ENCODE measurements at places on chromosomes 2 and 18.

DNA sequence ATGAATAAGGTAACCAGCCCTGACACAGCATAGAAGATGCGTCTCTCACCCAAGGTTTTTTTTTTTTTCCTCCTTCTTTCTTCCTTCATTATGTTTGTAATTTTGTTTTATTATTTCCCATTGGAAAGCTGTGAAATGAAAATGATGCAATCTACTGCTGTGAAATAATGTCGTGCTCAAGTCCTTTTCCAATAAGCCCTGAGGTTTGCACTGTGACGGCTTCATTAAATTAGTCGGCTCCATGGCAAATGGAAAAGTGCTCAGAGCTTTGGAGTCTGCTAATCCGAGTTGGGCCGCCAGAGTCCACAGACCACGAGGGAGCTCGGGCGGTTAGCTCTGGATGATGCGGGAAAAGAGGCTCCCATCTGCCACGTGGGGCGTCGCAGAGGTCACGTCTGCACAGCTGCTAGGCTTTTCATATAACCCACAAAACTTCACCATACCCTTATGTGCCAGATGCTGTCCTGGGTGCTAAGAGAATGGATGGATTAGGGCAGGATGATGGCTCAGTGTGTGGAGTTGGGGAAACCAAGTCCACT is 92.3 kb upstream of the CAPN13 start:
- no peak for DNase-seq

DNA sequence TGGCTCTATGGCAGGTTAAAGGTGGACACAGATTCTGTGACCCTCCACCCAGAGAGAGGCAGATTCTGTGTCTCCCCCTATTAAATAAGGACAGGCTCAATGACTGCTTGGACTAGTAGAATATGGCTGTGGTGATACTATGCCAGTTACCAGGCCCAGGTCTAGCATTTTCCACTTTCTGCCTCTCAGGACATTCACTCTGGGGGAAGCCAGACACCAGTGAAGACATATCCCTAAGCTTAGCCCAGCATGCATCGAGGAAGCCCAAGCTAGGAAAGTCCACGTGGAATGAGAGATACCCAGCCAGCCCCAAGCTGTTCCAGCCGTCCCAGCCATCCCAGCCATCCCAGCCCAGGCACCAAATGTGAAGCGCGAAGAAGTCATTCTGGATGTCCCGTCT is 40.3 kb downstream of the ST6GAL2 start:
- no peak for DNase-seq

DNA sequence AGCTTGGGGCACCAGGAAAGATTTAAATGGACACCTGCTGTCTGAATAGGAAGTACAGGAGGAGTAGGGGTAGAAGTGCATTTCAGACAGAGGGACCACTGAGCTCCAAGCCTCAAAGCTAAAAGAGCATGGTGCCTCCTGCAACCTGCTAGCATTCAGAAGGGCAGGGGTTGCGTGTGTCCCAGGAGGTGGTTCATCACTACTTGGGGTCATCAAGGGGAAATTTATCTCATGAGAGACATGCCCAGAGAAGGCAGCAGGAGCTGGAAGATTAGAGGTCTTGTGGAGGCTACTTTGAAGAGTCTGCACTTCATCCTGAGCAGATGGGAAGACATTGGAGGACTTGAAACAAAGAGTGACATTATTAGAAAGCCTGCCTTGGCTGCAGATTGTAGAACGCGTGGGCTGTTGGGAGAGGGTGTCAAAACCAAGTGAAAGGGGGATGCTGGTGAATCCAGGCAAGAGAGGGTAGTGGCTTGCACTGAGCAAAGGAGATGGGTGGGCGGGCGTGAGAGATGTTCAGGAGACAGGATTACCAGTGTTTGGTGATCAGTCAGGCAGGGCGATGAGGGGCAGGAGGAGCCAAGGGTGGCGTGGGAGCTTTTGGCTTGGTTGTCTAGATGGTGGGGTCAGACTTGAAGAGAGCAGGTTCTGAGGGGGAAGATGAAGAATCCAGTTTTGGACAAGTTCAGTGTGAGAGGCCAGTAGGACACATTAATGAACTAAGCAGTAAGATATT is 154.0 kb downstream of the DYSF start:
- DNase-seq, result no peak

- no peak for DNase-seq
Measured at GRCh38 chr2:66565291-66565690, 130.4 kb downstream of the MEIS1 start.

DNA sequence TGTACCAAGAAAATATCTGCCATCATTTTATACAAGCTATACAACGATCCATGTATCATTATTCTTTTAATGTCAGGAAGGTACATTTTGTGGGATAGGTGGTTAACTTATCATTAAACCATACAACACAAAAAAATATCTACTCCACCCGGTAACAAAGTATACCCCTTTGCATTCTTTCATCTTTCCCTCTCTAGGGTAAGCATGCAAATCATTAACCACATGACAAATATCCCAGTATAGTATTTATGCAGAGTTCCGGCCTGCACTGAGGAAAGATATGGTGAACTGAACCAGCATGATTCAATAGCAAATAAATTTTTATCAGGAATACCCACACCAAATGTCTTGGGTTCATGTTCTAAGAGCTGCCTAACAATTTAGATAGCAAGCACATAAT is 22.5 kb upstream of the SULT1C2 start:
- DNase-seq, result no peak

Data from stimulated activated CD8-positive, alpha-beta memory T cell treated with anti-CD3 and anti-CD28 coated beads, Interleukin-2, amount 100 ng/mL, for 1 hour (primary cell).